Activated CD8-positive, alpha-beta memory T cell treated with anti-CD3 and anti-CD28 coated beads for 4 hours (primary cell): ENCODE measurements at places on chromosomes 2 and 18.

DNA sequence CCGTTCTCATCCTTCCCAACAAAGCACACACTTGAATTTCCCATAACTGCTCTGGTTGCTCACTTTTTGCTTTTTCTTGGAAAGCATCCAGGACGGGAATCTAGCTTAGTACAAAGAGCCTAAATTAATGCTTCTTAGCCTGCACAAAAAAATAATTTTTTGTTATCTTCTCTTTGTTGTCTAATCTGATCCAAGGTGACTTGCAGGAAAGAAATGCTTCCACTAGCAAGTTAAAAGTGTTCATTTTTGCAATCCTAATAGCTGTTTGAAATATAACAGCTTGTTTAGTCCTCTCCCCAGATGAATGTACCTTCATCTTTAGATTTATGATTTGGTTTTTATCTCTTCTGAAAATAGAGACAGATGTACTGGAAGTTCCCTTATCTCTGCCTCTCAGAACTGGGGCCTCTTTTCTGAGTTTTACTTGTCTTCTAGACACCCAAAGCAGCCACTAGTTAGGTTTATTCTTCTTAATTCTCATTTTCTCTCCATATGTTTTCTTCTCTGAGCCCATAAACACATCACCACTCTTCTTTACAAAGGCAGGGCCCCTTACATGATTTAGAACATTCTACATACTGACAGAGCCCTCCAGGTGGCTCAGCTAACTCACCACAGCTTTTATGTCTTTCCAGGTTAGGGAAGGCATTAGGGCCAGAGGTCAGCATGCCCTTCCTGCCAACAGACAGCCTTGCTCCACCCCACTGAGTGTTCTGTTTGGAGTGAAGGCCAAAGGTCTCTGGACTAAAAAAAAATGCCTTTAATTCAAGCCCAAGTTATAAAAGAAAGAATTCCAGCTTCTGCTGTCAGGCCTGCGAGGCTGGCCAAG lies 74.7 kb upstream of the MAP4K3 start:
- no peak for DNase-seq

DNA sequence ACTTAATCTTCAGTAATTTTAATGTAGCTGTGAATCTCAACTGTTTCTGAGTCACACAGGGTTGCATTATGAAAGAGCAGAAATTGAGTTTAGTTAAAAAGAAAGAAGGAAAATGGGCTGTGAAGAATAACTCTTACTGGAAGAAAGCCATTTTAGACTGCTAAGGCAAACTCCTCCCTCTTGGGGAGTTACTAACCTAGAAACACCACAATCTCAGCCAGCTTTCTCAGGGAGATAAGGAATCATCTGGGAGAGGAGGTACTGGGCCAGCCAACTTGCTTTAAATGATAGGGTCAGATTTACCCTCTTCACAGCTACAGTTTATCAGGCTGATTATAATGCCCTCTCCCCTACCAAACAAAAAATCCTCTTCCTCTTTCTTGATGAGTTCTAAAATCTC lies 119.5 kb downstream of the CCDC148 start:
- DNase-seq: no peak

DNA sequence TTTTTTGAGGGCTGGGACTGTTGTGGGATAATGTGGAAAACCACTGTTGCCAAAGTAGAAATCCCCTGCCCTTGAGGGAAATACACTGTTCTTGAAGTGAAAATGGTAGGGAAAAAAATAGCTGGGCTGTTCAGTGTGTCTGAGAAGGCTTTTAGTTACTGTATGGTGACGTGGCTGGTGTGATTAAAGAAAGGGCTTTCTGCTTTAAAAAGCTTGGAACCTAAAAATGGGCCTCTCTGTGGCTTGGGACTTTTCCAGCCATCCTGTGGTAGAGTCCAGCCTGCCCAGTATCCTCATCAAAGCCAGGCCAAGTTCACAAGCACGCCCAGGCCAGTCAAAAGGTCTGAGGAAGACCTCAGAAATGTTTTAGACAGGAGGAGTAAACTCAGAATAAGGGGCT lies 6.8 kb downstream of the MGAT5 start:
- no peak for DNase-seq

DNA sequence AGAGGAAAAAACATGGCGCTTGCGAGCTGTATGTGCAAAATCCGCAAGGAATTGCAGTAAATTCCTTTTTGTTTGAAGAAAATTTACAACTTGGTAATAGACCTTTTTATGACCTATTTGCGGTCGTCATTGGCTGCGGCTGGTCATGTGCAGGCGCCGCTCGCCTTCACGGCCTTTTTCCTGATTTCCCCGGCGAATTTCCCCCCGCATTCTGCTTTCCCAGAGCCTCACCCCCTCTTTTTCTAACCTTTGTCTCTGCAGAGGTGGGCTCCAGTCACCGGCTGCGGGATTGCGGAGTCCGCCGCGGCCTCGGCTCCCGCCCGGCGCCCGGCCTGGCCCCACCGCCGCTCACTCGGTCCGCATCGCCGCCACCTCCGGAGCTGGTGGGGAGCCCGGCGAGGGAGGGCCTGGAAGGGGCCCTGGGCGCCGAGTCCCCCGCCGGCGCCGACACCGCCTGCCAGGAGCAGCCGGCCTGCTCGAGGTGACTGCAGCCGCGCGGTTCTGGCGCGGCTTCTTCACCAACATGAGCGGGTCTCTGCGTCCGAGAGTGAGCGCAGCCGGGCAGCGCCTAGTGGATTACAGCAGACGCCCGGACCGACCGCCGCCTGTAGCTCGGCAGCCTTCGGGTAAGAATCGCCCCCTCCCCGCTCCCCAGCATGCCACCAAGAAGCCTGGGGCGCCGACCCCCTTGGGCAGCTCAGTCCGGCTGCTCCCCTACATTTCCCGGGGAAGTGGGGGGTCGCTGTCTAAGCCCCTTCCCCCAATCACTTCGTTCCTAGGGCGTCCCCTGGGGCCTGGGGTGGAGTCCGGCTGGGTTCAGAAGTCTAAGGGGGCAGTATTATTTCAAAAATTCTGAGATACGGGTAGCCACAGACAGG lies 7.1 kb downstream of the HOXD8 start:
- DNase-seq: no peak

DNA sequence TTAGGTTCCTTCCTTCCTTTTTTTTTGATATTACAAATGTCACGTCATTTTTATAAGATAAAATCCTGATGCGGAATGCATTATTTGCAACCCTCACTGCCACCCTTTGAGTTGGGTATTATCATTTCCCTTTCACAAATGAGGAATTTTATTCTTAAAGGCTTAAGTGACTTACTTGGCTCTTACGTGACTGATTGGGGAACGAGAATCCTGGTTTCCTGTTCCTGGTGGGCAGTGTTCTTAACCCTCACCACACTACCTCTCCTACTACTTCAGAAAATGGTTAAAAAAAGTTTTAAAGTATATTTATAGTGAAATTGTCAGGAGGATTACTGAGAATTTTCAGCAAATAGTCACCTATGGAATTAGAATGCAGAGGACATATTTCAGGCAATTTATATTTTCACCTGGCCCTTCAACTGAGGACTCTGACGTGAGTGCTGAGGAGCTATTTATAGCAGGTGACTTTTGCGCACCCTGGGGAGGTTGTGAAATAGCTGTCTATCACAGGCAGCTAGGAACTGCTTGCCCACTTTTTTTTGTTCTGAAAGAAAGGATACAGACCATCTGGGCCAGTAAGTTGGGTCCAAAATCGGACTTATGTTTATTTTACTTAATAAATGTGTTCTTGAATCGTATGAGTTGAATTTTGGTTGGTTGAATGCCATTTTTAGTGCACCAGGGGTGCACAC lies 18.7 kb upstream of the RASGRP3 start:
- DNase-seq: no peak

GRCh38 chr2:200319548-200320337 lies 13.2 kb downstream of the SPATS2L start:
- no peak for DNase-seq

GRCh38 chr2:161796192-161796591 lies 172.0 kb downstream of the SLC4A10 start:
- DNase-seq: no peak

DNA sequence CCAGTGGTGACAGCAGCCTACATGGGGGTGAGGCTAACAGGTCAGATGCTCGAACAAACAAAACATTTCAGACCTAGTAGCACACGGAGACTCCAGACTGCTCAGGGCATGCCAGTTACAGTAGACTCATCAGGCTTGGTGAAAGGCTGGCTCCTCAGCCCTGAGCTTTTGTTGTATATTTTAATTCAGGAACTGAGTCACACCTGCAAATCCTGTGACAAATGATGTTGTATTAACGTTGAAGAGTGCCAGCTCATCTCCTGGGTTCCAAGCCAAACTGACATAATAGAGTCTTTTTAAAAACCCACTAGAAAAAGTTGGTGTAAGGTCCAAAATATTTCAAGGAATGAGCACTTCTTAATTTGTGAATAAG lies 65.3 kb downstream of the C1D start:
- DNase-seq: no peak
